ENCODE measurements at places on chromosomes 6 and 20.

- no peak overlapping the region for H3K27ac ChIP-seq
- no peak overlapping the region for H3K4me3 ChIP-seq
- H3K27me3 ChIP-seq: no peaks in the 10 kb centered on the region
- peaks cover 34% of the 10 kb centered on the region for H3K4me1 ChIP-seq
Observed at GRCh38 chr6:43671801-43672690, 15.5 kb downstream of the MRPS18A start.

DNA sequence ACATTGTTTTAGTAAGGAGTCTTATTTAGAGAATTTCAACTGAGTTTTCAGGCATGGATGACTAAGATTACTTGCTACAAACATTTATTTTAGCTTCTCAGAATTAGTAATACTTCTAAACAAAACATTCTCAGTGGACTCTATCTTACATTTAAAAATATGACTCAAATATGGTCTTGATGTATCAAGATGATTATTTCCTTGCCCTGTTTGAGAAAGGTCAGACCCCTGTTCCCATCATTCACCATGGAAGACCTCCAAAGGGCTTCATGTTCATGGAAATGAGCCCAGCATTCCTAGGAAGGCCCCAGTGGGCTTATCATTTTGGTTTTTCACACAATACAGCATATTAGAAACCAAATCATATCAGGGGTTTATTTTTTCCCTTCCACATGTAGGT is 24.6 kb upstream of the TRPC4AP start:
- H3K27ac ChIP-seq: peak overlapping the region; percentile 17
- no peaks in the 10 kb centered on the region for H3K4me1 ChIP-seq
- no peak overlapping the region for H3K4me3 ChIP-seq
- no peaks in the 10 kb centered on the region for H3K27me3 ChIP-seq
- H3K36me3 ChIP-seq: peaks cover 20% of the 10 kb centered on the region

DNA sequence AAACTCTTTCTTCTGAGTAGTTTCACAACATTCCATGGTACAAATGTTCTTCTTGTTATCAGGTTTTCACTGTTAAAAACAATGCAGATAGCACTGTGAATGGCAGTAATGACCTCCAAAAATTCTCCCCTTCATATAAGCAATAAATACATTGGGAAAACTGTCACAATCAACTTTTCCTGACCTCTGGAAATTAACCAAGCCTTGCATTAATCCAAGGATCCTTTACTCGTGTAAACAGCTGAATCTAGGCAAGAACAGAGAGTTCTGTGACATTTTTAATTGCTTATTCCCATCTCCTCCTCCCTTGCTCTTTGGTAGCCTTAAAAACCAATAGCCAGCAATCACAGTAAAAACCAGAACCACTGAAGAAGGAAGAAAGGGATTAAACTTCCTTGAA is 37.8 kb downstream of the FOXQ1 start:
- H3K36me3 ChIP-seq: peaks cover 3% of the 10 kb centered on the region
- no peak overlapping the region for H3K27ac ChIP-seq
- H3K4me1 ChIP-seq: no peaks in the 10 kb centered on the region
- DNase-seq: no peak
- no peak overlapping the region for H3K4me3 ChIP-seq

DNA sequence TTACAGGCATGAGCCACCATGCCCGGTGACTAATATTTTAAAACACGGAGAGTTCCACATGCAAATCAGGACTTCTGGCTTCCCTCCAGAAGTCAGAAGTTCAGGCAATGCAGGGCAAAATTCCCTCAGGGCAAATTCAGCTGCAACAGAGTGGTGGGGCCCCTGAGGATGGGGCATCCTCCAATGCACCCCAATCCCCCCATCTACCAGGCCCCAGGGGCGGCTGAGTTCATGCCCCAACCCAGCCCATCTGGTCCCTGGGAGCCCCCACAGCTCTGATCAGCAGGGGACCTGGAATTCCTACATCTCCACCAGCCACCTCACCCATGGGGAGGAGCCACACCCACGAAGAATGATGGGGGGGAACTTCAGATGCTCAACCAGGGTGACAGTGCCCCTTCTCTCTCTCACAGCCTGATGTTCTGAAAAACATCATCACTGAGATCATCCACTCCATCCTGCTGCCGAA is 22.6 kb downstream of the BPIFB1 start:
- no peak overlapping the region for H3K27ac ChIP-seq
- DNase-seq: no peak
- H3K27me3 ChIP-seq: no peaks in the 10 kb centered on the region
- H3K36me3 ChIP-seq: no peaks in the 10 kb centered on the region
- H3K4me3 ChIP-seq: no peak overlapping the region

GRCh38 chr6:47983491-47983890 is 127.5 kb downstream of the PTCHD4 start:
- no peak overlapping the region for H3K4me3 ChIP-seq
- DNase-seq: no peak
- peaks cover 5% of the 10 kb centered on the region for H3K27me3 ChIP-seq
- H3K27ac ChIP-seq: no peak overlapping the region

DNA sequence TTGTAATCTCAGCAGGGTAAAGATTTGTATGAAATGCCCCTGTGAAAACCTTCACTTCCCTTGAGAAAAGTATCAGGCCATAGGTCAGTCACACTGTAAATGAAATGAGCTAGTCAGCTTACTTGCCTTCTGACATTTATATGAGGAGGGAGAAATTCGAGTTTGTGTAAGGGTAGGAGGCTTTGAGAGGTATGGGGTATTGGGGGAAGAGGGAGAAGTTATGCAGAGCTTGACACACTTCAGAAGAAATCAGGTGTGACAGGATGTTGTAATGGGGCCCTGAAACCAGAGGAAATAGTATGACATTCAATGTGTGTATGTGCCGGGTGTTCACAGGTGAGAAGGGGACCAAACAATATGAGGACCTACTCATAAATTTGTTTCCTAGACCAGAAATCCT is 64.2 kb upstream of the CCN6 start:
- H3K4me3 ChIP-seq: peak overlapping the region; percentile 32
- no peak for DNase-seq
- H3K27me3 ChIP-seq: no peaks in the 10 kb centered on the region
- H3K36me3 ChIP-seq: peaks cover 3% of the 10 kb centered on the region
- H3K27ac ChIP-seq: peak overlapping the region; percentile 78
- peaks cover 87% of the 10 kb centered on the region for H3K4me1 ChIP-seq

GRCh38 chr20:44969300-44969894 is 3.1 kb downstream of the STK4 start:
- H3K4me3 ChIP-seq: peak overlapping the region; percentile 96
- H3K27ac ChIP-seq: peak overlapping the region; percentile 96
- H3K4me1 ChIP-seq: peaks cover 71% of the 10 kb centered on the region
- peaks cover 64% of the 10 kb centered on the region for H3K36me3 ChIP-seq

- H3K36me3 ChIP-seq: peaks cover 72% of the 10 kb centered on the region
- H3K4me3 ChIP-seq: peak overlapping the region; percentile 97
- H3K4me1 ChIP-seq: peaks cover 63% of the 10 kb centered on the region
- peak overlapping the region; percentile 99 for H3K27ac ChIP-seq
- H3K27me3 ChIP-seq: peaks cover 3% of the 10 kb centered on the region
Observed at GRCh38 chr6:36596356-36596755, 2.2 kb downstream of the SRSF3 start.

DNA sequence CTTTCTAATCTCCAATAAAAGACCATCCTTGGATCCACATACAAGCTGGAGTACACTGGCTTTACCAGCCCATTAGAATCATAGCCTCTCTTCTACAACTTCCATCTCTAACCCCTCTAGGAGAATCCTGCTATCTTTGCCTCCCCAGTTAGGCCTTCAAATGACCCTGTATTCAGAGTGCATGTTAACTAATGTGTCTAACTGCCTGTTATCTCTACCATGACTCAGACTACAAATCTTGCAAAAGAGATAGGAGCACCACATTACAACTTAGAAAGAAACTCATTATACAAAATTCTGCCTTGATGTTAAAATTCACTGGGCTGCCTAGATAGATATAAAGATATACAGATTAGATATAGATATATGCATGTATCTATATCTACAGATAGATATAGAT is 28.2 kb downstream of the GPR63 start:
- peaks cover 7% of the 10 kb centered on the region for H3K4me1 ChIP-seq
- DNase-seq: no peak
- no peaks in the 10 kb centered on the region for H3K36me3 ChIP-seq
- H3K27ac ChIP-seq: no peak overlapping the region
- H3K4me3 ChIP-seq: no peak overlapping the region

GRCh38 chr6:279341-280029 is 12.8 kb upstream of the DUSP22 start:
- no peaks in the 10 kb centered on the region for H3K27me3 ChIP-seq
- no peak overlapping the region for H3K27ac ChIP-seq
- DNase-seq: no peak
- no peaks in the 10 kb centered on the region for H3K36me3 ChIP-seq

DNA sequence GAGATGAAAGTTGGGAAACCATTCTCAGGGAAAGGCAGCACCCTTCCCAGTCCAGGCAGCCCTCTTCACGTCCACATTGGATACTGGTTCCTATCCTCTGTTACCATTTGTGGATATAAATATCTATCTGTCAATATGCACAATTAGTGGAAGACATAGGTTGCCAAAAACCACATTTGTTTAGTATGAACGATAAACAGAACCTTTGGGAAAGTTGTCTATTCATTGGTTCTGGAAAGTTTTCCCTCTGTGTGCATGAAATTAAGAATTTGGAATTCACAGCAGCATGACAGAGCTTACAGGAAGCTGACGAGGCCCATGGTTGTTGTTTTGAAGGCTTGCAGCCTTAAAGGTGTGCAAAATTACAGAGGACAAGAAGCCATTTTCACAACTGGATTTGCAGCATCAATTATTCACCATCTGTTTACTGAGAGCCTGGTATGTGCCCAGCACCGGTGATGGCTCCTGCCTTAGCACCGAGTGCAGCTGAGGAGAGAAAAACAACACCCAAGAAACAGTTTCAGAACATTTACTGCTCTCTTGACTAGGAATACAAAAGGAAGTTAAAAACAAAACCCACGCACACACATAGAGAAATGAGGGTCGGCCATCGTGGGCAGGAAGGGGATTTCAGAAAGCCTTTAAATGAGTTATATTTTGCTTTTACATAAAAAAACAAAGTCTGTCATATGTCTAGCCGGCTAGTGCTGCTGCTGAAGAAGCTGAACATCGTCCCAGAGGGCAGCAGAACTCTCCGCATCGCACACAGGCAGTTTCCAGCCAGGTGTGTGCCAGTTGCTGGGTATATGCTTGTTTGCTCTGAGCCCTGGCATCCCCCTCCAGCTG is 319.6 kb downstream of the FARS2 start:
- peak overlapping the region; percentile 18 for H3K4me3 ChIP-seq
- peaks cover 2% of the 10 kb centered on the region for H3K36me3 ChIP-seq
- no peak for DNase-seq
- H3K4me1 ChIP-seq: peaks cover 18% of the 10 kb centered on the region
- H3K27me3 ChIP-seq: no peaks in the 10 kb centered on the region
- peak overlapping the region; percentile 74 for H3K27ac ChIP-seq

DNA sequence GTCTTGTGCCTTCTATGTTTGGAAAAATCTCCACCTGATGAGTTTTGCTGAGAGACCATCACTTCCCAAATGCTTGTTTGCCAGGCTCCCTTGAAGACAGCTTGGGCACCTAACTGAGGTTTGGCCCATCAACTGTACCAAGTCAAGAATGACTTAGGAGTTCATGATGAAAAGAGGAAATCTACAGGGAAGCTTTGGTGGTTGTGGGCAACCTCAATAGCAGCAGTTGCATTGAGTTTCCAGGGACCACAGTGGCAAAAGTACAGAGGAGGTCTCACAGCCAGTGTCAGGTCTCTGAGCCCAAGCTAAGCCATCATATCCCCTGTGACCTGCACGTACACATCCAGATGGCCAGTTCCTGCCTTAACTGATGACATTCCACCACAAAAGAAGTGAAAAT is 49.7 kb upstream of the PHACTR1 start:
- H3K4me1 ChIP-seq: no peaks in the 10 kb centered on the region
- no peaks in the 10 kb centered on the region for H3K36me3 ChIP-seq
- DNase-seq: no peak
- H3K4me3 ChIP-seq: no peak overlapping the region
- H3K27me3 ChIP-seq: peaks cover 2% of the 10 kb centered on the region

GRCh38 chr20:12058216-12058615 is 140.5 kb downstream of the BTBD3 start:
- no peak for DNase-seq
- H3K36me3 ChIP-seq: no peaks in the 10 kb centered on the region
- H3K4me3 ChIP-seq: no peak overlapping the region
- H3K4me1 ChIP-seq: peaks cover 4% of the 10 kb centered on the region
- no peak overlapping the region for H3K27ac ChIP-seq

DNA sequence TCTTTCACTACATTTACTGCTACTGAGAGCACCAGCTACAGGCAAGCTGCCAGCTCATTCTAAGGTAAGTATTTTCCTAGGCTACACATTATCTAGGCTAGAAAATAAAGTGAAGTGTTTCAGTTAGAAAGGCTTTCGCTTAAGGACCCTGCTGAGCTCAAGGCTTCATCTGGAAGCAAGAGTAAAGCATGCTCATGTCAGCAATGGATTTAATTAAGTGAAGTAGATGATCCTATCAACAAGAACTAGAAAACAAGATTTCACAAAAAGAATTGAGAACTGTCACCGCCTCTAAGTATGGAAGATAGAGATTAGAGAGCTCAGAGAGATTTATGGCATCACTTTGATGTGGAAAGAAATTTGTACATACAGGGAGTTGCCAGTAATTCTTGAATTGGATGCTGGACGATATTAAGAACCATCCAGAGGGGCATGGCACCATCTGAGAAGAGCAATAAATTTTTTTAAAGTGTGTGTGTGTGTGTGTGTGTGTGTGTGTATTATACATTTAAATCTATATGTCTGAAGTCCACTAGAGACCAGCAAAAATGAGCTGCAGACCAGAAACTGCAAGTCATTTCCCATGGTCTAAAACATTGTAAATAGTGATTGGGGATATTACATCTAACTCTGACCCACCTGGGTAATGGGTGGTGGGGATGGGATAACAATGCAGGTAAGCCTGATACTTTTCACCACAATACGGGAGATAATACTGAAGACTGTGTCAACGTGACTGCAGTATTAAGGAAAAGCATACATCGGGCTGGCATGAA is 105.2 kb upstream of the MAP7 start:
- H3K27ac ChIP-seq: no peak overlapping the region
- H3K36me3 ChIP-seq: peaks cover 6% of the 10 kb centered on the region
- no peaks in the 10 kb centered on the region for H3K4me1 ChIP-seq
- no peak for DNase-seq

GRCh38 chr6:165015676-165016075 is 293.7 kb downstream of the C6orf118 start:
- no peaks in the 10 kb centered on the region for H3K36me3 ChIP-seq
- H3K4me1 ChIP-seq: no peaks in the 10 kb centered on the region
- H3K27ac ChIP-seq: no peak overlapping the region
- no peaks in the 10 kb centered on the region for H3K27me3 ChIP-seq
- no peak for DNase-seq

DNA sequence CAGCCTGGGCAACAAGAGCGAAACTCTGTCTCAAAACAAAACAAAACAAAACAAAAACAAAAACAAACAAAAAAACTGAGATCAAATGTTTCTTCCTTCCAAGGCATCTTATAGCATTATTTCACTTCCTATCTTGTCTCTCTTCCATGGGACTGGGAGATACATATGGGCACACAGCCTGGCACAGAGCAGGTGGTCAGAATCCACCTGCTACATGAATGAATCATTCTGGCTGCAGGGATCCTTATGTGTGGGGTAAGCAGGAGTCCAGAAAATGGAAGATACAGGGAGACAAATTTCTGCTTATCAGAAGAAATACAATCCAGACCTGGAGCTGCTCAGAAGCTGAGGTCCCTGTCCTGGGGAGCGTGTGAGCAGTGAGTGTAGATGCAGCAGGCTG is 18.2 kb upstream of the CCM2L start:
- H3K27ac ChIP-seq: no peak overlapping the region
- DNase-seq: no peak
- no peaks in the 10 kb centered on the region for H3K36me3 ChIP-seq
- peaks cover 35% of the 10 kb centered on the region for H3K27me3 ChIP-seq
- peaks cover 9% of the 10 kb centered on the region for H3K4me1 ChIP-seq
- no peak overlapping the region for H3K4me3 ChIP-seq

- no peaks in the 10 kb centered on the region for H3K27me3 ChIP-seq
- DNase-seq: no peak
- H3K4me3 ChIP-seq: no peak overlapping the region
- H3K36me3 ChIP-seq: no peaks in the 10 kb centered on the region
- peaks cover 11% of the 10 kb centered on the region for H3K4me1 ChIP-seq
Observed at GRCh38 chr20:44057698-44058675, 129.0 kb downstream of the JPH2 start.

Measured in activated naive CD8-positive, alpha-beta T cell treated with anti-CD3 and anti-CD28 coated beads, Interleukin-2, amount 50 U/mL, for 24 hours (primary cell).